ENCODE measurements at places on chromosomes 7 and 10.

DNA sequence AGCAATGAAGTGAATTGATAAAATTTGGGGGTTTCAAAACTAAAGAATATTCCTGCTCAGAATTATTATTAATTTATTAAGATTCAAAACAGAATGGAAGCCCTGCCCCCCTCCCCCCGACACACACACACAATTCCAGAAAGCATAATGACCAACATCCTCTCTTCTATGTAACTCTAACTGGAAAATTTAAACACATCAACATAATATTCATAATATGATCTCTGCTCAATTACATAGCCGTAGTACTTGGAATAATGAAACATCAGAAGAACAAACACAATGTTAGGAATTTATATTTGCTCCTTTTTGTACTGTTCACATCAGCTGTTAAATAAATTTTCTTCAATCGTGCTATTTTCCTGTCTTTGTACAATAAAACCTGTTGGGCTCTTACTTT is 20.8 kb downstream of the PCLO start:
- no peak for DNase-seq

DNA sequence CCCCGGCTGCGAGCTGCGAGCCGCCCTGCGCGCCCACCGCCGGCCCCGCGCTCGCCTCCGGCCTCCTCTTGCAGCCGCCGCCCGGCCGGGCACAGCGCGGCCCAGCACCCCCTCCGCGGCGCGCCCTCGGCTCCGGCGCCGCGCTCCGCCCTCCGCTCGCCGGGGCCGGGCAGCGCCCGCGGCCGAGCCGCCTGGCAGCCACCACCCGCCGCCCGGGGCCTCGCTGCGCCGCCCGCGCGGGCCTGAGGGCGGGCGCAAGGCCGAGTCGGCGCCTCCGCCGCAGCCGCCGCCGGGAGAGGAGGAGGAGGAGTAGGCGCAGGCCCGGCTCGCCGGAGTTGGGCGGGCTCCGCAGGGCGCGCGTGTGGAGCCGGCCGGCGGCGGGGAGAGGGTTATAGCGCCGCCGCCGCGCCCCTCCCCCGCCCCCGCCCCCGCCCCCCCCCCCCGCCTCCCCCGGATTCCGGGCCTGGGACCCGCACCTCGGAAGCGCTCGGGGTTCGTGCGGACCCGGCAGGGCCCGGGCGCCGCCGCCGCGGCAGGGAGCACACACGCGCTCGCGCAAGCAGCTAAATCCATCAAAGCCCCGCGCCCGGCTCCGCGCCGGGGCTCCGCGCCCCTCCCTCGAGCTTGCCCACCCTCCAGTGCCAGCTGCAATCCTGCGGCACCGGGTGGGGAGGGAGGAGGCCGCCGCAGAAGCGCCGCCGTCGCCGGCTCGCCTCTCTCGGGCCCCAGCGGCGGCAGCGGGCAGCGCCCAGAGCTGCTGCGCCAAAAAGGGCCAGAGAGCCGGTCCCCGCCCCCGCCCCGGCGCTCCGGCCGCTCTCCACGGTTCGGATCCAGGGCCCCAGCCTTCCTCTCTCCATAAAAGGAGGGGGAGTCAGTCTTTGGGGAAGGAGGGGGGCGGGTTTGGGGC is at the start of gene PDGFA:
Gene PDGFA, minus strand, starts transcription at position 363 of the 907 bp plus-strand sequence. CDS start 845 bp downstream, outside the sequence.
- peak; percentile 50 for DNase-seq

GRCh38 chr7:93242106-93242505 is 9.9 kb downstream of the VPS50 start:
- no peak for DNase-seq

GRCh38 chr7:7870555-7870954 is 98.0 kb upstream of the GLCCI1 start:
- DNase-seq, result no peak

DNA sequence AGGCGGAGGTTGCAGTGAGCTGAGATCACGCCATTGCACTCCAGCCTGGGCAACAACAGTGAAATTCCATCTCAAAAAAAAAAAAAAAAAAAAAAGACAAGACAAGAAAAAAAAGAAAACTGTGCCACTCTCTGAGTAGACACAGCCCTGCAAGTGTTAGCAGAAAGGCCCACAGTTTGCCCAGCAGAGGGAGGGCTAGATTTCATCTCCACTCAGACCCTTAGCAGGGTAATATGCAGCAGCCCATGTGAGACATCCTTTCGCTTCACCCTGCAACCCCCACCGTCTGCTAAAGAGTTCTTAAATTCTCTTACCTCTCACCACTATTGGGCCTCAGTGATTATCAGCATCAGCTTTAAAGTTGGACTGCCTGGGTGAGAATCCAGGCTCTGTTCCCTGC is 38.2 kb downstream of the CTNNA3 start:
- DNase-seq, result no peak

GRCh38 chr10:79407811-79408795 is 37.3 kb downstream of the ZCCHC24 start:
- DNase-seq, result no peak

GRCh38 chr7:83852136-83852535 is 203.2 kb upstream of the SEMA3E start:
- no peak for DNase-seq

DNA sequence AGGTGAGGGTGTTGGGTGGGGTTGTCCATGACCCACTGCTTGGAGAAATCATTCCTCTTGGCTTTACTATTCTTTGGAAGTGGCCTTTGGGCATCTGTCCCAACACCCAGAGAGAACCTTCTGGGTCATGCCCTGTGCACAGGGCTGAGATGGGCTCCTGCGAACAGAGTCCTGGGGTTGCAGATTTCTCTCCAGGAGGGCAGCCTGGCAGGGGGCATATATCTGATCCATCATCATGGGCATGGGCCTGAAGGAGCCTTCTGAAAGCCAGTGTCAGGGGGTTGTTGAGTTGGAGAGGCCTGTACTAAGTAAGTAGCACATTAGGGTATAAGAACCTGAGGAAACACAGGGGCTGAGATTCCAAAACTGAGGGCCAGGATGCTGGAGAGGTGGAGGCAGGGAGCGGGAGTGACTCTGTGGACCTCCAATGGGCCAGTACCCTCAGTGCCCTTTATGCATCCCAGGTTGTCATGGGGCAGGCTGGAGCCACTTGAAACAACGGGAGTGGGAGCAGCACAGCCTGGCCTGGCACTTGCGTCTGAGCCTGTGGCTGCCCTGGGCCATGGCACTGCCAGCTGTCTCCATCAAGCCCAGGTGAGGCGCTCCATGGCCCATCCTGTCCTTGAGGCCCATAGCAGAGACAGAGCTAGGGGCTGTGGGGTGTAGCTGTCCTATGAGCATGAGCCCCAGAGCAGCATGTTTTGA is 203.7 kb downstream of the GRID1 start:
- DNase-seq, result no peak

- DNase-seq, result no peak
Measured at GRCh38 chr7:28725045-28725642, 233.0 kb downstream of the TRIL start.

GRCh38 chr10:115063701-115064658 is 29.2 kb upstream of the ATRNL1 start:
- no peak for DNase-seq

DNA sequence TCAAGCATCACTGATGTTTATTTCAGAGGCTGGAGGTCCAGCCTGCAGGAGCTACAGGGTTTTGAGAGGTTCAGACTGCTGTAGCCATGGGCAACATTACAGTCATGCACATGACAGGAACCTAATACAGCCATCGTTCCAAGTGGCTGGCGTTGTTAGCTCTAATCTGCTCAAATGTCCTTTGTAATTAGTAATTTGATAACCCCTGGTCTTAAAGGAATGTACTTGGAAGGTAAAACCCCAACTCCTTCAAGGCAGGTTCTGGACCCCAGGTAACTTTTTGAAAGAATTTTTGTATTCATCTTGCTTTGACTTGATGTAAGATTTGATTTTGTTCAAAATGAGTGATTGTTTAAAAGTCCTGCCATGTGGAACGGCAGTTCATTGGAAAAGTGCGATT is 34.7 kb upstream of the FOXI2 start:
- DNase-seq, result no peak

- peak; percentile 91 for DNase-seq
Measured at GRCh38 chr7:74502216-74502891, 48.6 kb downstream of the GTF2IRD1 start.

- DNase-seq, result no peak
Measured at GRCh38 chr7:37311355-37311754, 137.3 kb downstream of the ELMO1 start.

DNA sequence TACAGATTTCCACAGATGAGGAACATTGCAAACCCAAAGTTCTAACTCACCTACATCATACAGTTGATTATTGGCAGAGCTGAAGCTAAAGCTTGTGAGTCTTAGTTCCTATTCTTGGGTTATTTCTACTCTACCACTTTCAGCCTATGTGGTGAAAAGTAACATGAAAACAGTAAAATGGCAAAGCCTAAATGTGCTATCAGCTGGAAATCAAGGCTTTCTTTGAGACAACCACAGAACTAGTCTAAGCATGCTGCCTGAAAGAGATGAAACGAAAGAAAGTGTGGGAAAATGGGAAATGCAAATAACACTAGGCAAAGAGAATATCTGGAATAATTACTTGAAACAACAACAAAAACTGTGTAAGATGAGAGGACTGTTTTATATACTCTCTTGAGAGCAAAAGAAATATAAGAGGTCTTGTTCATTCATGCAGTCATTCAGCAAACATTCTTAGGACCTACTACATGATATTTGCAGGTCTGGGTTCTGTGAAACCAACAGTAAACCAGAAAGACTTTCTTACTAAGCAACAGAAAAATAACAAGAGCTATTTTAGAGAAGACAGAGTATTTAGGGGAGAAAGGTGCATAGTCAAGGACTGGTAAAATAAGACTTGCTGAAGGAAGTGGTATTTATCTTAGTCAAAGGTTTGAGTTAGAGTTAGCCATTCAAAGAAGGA is 437.1 kb downstream of the HTR7 start:
- DNase-seq, result no peak

DNA sequence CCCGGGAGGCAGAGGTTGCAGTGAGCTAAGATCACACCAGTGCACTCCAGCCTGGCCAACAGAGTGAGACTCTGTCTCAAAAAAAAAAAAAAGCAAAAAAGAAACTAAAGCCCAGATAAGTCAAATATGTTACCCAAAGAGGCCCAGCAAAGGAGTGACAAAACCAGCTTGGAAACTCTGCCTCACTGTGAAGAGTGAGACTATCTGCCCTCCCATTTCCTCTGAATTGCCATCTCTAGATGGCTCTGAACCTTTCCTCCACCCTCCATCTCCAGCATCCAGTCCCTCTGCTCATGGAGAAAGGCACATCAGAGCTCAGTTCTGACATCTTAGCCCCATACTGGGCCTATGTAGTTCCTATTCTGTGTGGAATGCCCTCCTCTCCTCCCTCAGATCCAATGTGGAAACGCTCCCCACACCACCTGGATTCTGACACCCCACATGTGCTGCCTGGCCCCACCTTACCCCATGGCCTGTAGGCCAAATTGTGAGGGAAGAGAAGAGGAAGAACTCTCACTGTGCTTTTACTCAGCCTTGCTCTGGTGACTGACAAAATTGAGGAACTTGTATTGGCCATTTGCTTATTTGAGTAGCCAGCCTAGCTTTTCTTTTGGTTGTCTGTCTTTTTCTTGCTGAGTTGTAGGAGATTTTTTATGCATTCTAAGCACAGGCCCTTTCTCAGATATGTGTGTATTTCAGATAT is 18.0 kb upstream of the NUDCD3 start:
- no peak for DNase-seq

- no peak for DNase-seq
Measured at GRCh38 chr10:2225609-2226008, 488.3 kb upstream of the ADARB2 start.

DNA sequence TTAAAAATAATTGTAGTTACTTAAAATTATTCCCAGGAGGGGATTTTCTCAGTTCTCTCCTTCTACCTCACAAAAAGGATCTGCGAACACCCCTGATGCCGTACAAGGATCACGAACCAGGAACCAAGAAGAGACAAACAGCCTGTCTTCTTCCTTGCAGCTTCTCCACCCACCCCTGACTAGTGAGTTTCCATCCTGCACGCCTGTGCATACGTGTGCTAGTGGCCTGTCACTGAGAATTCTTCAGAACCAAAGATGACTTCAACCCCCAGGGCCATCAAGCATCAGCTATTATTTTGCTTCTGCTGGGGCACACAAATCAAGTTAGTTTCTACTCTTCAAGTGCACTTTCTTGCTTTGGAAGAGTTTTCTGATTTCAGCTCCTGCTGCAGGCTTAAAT is 175.5 kb upstream of the KLF6 start:
- no peak for DNase-seq

GRCh38 chr10:8026349-8027259 is 27.9 kb upstream of the GATA3 start:
- DNase-seq, result no peak

GRCh38 chr7:101972627-101973026 is 155.2 kb downstream of the CUX1 start:
- DNase-seq, result no peak

DNA sequence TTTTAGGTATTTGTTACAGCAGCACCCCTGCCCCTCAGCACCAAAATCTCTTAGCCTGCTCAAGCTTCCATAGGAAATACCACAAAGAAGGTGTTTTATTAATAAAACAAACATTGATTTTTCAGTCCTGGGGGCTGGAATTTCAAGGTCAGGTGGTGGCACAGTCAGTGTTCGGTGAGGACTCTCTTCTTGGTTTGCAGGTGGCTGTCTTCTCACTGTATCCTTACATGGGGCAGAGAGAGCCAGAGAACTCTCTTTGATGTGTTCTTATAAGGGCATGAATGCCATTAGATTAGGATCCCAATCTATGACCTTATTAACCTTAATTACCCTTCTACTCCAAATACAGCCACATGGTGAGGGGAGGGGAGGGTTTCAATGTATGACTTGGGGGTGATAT is 112.3 kb upstream of the PFKP start:
- DNase-seq, result no peak

DNA sequence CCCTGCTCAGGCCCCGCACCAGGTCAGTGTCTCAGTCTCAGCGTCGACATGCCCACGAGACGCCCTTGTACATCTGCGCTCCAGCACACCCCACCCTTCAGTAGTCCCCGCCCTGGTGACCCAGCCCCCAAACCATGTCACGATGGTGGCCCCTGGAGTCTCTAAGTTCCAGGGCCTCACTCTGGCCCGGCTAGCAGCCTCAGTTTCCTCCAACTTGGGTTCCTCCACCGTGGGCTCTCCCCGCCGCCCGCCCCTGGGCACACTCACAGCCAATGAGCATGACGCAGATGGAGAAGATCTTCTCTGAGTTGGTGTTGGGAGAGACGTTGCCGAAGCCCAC is 27.0 kb downstream of the KCNH2 start:
- no peak for DNase-seq

- DNase-seq, result no peak
Measured at GRCh38 chr10:131043039-131043691, 268.4 kb downstream of the TCERG1L start.

GRCh38 chr10:133253361-133253955 is 15.8 kb downstream of the VENTX start:
- no peak for DNase-seq

- DNase-seq, result peak; percentile 98
Measured at GRCh38 chr7:100489824-100490223, 6.1 kb downstream of the NYAP1 start.

All from NCI-H2081 (cell line).